ENCODE measurements at places on chromosomes 11 and 22. TPM values are rescaled to one million over a fixed set of nuclear protein-coding genes. Genes with fewer than 3 reads are reported as not detected.

- peak; percentile 43 for DNase-seq
These were observed 336.0 kb downstream of the CADM1 start for GRCh38 chr11:115168229-115168671.

DNA sequence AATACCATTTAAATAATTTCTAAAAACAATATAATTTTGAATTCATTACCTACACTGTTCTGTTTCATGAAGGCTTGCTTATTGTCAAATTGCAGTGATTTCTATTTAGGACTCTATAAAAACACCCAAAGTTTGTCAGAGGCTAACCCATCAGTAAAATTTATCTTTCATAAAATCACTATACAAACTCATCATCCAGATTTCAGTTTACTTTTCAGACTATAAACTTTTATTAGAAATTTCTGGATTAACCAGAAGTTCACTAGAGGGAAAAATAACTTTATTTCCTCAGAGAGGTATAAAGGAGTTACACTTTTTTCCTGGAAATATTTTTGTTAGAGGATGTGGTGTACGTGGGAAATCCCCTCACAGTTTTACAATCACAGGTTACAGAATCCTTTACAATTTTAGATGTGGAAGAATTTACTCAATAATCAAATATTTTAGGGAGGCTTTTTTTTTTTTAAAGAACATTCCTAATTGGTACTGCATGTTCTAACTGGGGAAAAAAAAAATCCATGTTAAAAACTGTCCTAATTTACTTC, 176.7 kb downstream of the SWAP70 start:
- no peak for DNase-seq

GRCh38 chr11:19890308-19890707, 177.7 kb downstream of the NAV2 start:
- peak; percentile 84 for DNase-seq

DNA sequence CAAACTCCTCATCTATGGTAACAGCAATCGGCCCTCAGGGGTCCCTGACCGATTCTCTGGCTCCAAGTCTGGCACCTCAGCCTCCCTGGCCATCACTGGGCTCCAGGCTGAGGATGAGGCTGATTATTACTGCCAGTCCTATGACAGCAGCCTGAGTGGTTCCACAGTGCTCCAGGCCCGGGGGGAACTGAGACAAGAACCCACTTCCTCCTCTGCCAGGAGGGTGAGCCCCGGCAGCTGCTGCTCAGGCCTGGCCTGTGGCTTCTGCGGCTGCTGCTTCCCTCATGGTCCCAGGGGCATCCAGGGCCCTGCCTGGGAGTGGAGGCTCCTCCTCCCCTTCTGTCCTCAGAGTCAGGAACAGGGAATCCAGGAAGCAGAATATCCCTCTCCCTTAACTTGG, 98.4 kb downstream of the ZNF280B start:
- peak; percentile 95 for DNase-seq

- peak; percentile 52 for DNase-seq
These were observed 1.6 kb downstream of the CD81 start for GRCh38 chr11:2378527-2379210.

- DNase-seq: no peak
These were observed 9.4 kb downstream of the PIWIL3 start for GRCh38 chr22:24765166-24765565.

- DNase-seq: no peak
These were observed 994.0 kb upstream of the FAT3 start for GRCh38 chr11:91230647-91231046.

- DNase-seq: no peak
These were observed 97.9 kb downstream of the CWF19L2 start for GRCh38 chr11:107359701-107360100.

The CSF2RB gene
- total RNA-seq: not detected

DNA sequence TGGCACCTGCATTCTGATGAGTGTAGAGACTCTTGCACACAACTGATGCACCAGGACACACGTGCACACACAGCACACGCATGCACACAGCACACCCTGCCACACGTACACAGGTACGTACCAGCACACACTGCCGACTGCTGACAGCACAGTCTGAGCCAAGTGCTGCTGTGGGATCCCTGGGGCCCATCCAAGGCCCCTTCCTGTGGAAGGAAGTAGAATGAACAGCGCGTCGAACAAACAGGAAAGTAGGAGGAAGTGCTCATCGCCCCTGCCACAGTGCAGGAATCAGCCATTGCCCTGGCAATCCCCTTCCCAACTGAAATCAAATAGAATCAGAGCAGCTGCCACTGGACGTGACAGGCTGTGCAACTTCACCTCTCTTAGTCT, 57.9 kb downstream of the CD82 start:
- DNase-seq: no peak

The ZNF280A gene
- not detected for total RNA-seq

GRCh38 chr11:45145379-45146071, 914 bp upstream of the PRDM11 start:
- peak; percentile 13 for DNase-seq

GRCh38 chr11:75801362-75802020, 13.5 kb upstream of the UVRAG start:
- no peak for DNase-seq

The WNT11 gene
- total RNA-seq: not detected

- no peak for DNase-seq
These were observed 22.1 kb upstream of the IGLL5 start for GRCh38 chr22:22865311-22866072.

The SNX15 gene
- 15.2 TPM for total RNA-seq

DNA sequence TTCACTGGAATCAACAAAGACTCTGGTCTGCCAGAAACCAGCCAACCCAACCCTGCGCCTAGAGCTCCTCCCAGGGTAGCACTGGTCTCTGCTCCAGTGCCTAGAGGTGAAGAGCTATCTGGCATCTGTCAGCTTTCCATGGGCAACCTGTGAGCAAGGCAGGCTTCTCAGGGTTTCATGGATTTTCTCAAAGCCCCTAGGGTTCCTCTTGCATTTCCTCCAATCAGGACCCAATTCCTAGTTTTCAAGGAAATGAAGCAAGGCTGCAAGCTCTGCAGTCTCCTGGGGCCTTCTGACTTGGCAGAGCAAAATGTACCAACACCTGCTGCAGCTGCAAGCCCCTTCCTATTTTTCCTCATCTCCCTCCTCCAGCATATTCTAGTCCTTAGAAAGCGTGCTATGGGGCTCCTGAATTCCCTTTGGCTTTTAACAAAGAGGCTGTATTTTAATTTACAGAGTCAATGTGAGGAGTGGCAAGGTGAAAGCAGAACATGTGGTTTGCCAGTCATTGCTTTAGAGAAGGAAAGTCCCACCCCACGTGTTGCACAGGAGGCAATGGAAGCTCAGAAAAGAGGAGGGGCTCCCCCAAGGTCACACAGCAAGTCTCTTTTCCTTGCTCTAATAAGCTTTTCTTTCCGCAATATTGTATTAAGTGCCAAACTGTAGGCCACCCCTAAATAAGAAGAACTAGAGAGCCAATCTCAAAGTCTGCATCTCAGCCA, 33.0 kb upstream of the RIC3 start:
- no peak for DNase-seq

DNA sequence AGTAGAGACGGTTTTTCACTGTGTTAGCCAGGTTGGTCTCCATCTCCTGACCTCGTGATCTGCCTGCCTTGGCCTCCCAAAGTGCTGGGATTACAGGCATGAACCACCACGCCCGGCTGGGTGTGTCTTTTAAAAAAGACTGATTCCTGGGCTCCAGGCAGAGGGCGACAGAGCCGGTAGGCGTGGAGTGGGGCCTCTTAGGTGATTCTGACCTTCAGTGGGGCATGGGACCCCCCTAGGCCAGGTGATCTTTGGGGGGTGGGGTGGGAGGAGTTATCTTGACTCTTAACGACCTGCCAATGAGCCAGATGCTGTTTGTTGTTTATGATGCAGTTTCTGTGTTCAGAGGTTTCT, 12.9 kb upstream of the SORL1-AS1 start:
- no peak for DNase-seq

- DNase-seq: no peak
These were observed 1137.0 kb downstream of the FAM181B start for GRCh38 chr11:81596704-81597103.

GRCh38 chr11:119889111-119889510, 160.1 kb upstream of the NECTIN1 start:
- no peak for DNase-seq

The CYP2D6 gene
- total RNA-seq: not detected

The DGKZ gene
- total RNA-seq: 92.5 TPM

DNA sequence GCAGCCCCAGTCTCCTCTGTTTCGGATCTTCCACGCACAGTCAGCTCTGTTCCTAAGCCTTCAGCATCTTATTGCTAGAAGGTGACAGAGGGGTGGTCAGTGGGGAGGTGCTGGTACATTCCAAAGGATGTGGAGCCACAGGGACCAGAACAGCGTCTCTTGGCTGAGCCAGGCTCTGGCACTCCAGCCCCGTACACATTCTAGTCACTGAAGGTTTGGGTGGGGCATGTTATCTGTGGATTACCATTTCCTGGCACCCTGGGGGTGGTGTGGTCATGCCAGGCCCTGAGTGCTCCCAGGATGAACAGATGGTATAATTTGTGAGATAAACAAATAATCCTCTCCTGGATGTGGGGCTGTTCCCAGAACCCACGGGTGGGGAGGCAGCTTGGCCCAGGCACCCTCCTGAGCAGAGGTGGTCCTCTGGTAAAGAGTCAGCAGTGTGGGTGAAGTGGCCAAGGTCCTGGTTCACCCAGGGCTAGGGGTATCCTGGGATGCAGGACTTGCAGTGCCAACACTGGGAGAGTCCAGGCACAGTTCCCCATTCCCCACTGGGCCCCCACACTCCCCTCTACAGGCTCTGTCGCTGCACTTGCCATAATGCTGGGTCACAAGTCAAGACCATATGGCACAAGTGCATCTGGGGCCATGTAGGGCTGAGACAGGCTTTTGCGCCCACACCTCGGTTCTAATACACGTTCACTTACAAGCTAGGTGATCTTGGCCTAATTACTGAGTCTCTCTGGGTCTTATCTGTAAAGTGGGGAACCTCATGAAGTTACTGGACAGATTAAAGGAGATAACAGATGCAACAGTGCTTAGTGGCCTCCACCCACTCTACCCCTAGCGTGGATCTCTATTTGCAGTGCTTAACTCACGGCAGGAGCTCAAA, 33.0 kb downstream of the DKK3 start:
- DNase-seq: peak; percentile 70

The BAIAP2L2 gene
- 0.06 TPM for total RNA-seq

DNA sequence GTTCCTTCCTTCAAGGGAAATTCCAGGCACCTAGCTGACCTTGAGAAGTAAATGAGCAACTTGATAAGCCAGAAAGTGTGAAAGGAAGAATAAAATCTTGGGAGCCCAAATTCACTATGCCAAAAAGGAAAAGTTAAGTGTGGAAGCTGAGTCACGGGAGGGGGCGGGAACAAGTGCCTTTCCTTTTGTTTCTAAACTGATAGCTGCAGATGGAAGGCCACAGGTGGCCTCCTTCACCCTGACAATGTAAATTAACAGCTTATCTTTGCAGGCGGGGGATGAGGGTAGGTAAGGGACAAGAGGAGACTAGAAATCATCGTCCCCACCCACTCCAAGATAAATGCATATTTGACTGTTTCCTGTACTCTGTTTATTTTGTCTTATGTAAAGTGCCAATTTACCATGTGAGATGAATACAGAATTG, 36.4 kb upstream of the TREH start:
- peak; percentile 35 for DNase-seq

The WBP2NL gene
- total RNA-seq: not detected

The STK33 gene
- total RNA-seq: 0.51 TPM

- DNase-seq: peak; percentile 57
These were observed 2.0 kb downstream of the PNPLA5 start for GRCh38 chr22:43889860-43890253.

The RBFOX2 gene
- total RNA-seq: 97.6 TPM

DNA sequence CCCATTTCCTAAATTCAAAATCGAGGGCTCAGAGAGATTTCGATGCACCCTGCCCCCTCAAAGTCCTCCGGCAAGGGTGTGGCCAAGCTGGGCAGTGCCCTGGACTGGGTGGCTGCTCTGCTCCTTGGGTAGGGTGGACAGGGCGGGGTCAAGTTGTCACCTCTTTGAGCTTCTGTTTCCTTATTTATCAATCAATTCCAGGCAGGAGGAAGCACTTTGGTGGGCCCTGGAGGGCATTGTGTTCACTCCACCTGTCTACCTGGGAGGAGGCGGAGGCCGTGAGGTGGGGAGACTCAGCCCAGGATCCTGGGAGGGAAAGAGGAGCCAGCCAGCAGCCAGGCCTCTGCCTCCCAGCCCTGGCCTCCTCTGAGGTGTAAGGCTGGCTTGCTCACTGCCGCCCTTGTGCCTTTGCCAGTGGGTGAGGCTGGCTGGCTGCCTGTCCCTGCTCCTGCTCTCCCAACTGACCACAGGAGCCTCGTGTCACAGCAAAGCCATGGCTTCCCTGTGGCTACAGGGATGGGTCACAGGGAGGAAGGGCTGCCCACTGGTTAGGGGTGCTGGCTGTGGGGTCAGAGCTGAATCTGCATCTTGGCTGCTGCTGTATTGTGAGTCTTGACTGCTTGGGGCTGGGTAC, 25.5 kb upstream of the SHISAL1 start:
- DNase-seq: no peak

GRCh38 chr11:110501428-110501827, 71.7 kb downstream of the FDX1 start:
- no peak for DNase-seq

- DNase-seq: no peak
These were observed 180.5 kb upstream of the CADM1 start for GRCh38 chr11:115684699-115685098.

The C11orf97 gene
- not detected for total RNA-seq

- peak; percentile 67 for DNase-seq
These were observed 21.1 kb downstream of the SERPINH1 start for GRCh38 chr11:75582895-75583717.

DNA sequence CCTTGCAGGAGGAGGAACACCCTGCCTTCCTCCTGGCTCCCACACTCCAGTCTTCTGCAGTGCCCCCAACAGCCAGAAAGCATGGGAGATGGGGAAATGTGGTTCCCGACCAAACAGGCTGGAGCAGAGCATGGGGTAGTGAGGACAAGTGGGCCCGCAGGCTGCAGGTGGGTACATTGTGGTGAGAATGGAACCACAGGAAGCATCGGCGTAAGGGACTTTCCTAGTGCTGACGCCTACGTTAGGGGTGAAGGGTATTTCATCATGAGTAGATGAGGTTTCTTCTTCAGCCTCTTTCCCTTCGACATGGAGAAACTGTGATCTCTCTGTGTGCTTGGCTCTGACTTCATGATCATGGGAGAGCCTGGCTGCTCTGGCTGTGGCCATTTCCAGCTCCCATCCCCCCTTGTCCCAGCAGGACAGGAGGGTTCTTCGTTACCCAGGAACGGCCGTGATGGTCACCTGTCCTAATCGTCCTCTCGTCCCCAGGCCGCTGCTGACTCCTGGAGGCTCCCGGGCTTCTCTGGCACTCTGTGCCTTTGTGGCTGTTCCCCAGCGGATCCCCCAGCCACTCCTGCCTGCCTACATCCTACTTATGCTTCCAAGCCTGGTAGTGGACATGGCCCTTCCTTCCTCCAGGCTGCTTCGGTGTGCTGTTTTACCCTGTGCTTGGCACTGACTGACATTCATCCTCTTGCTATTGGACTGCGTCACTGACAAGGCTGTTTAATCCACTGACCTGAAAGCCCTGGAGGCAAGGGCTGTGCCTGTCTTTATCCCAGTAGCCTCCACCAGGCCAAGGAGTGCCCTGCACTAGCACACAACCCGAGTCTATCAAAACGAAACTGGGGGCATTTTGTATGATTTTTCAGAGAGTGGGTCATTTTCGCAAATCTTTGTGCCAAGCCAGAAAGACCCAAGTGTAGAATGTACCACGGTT, 65.2 kb upstream of the CECR2 start:
- no peak for DNase-seq

The PKNOX2 gene
- 14.6 TPM for total RNA-seq

The TREH gene
- not detected for total RNA-seq
